NCI-H446 (cell line): ENCODE measurements at places on chromosomes 5 and 9.
A peak's percentile ranks its signal among the peaks of the same experiment; 100 is the strongest.

DNA sequence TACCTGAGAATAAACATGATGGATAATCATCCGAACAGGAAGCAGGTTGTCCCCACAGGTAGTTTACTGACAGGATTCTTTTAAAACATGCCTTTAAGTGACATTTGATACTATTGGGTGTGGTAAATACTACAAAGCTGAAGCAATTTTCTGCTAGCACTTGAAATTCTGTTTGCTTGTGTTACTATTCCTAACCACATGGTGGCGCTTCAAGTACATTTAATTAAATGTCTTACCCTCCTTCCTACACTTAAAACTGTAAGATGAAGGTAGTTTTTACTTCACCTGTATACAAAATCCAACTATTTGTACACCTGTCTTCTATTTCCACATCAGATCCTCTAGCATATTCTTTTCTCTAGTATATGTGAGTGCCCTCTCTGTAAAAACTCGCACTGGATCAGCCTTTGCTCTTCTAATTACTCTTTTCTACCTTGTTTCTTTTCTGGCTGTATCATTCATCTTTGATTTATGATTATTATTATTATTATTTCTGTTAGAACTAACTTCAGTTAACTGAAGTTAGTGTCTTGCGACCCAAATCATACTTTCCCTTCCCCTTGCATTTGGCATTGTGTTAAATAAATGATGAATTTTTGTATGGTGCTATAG lies 18.4 kb downstream of the SLC25A46 start:
- DNase-seq, result peak; percentile 24

GRCh38 chr9:72809586-72809985 lies 143.3 kb downstream of the ALDH1A1 start:
- no peak for DNase-seq

GRCh38 chr5:16881251-16881650 lies 54.8 kb downstream of the MYO10 start:
- DNase-seq, result no peak

DNA sequence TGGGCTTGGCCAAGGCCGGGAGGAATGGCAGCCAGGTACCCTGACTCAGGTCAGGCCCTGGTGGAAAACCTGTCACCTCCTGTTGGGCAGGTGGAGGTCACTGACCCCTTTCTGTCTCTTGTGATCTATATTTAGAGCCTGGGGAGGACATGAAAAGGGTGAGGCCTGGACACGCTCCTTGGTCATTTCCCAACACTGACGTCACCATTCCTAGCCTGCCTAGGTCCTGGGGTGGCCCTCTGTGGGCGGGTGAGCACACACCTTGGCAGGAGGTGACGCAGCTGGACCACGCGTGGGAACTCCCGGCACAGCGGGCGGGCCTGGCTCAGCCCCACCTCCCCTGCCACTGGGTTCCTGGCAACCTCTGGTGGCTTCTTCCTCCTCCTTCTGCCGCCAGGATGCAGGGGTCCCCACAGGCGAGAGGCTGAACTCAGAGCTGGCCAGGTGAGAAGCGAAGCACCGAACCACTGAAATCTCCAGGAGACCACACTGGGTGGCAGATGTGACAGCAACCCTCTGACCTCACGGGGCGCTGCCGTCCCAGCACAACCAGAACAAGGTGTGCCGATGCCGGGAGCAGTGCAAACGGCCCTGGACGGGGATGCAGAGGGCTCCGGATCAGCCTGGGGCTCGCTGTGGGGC lies 6.4 kb upstream of the RALGDS start:
- no peak for DNase-seq

GRCh38 chr5:77230727-77231470 lies 20.4 kb downstream of the PDE8B start:
- DNase-seq, result no peak

GRCh38 chr9:32384002-32384363 lies 460 bp upstream of the ACO1 start:
- no peak for DNase-seq

DNA sequence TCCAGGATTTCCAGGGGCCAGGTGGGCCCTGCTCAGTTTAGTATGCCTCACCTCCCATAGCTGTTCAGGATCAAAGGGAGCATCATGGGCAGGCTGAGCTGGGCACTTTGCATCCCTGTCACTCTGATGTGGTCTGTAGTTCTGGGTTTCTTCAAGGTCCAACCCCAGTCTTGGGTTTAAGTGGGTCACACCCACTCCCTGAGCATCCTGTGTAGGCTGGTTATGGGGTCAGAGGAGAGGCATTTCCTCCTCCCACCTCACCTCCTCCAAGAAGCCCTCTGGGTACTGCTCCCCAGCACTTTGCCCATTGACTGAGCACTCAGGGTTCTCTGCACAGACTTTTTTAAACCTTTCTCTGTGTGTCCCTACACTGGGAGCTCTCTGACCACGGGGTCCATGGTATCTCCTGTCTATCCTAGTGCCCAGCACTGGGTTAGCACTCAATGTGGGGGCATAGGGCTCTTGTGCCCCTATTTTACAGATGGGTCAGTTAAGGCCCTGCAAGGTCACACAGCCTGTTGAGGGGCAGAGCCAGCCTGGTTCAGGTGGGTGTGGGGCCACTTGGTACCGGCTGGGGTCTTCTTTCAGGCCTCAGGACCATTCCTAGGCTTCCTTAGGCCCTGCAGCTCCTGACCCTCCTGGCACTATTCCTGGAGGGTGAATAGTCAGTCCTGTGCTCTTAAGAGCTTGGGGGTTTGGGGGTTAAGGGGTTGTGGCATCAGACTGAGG lies 19.0 kb downstream of the CXXC5 start:
- no peak for DNase-seq

DNA sequence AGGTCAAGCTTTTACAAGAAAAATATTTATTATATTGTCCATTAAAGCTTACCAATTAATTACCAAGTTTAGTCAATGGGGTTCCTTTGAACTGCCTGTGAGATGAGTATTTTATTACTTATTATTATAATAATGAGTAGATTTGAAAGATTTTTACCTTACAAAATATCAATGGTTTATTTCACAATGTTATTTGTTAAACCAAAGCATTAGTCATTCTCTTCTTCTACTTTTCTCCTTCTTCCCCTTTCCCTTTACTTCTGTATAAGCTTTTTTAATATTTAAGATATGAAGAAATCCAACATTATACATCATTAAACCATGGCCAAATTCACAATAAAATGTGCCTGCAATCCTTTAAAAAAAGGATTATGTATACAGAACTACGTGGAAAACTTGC lies 369.5 kb downstream of the ARL15 start:
- DNase-seq, result no peak

- DNase-seq, result no peak
These were observed 160.4 kb downstream of the MEF2C start for GRCh38 chr5:88722546-88723073.

DNA sequence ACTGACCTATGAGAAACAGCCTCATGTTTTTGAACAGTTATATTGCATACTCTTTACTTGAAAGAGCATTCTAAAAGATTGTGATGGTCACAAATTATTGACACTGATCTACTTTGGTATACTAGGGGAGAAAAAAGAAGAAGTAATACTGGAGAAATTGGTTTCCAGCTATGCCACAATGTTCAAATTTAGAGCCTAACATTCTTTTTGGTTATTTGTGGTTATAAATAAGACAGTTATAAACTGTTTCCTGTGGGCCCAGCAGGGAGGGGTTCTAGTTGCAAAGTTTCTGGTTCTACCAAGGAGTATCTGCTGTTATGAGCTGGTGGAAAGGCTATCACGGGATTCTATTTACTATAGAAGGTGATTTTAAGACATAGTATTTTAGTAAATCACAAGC lies 4.8 kb downstream of the CWC27 start:
- no peak for DNase-seq

GRCh38 chr5:95715799-95716461 lies 15.2 kb upstream of the RHOBTB3 start:
- no peak for DNase-seq

- DNase-seq, result no peak
These were observed 36.0 kb downstream of the KCNMB1 start for GRCh38 chr5:170353011-170353761.
